ENCODE measurements at places on chromosomes 7 and 10.
A peak's percentile ranks its signal among the peaks of the same experiment; 100 is the strongest.

GRCh38 chr7:381211-382042 lies 91.5 kb downstream of the FOXL3 start:
- no peak for DNase-seq

- no peak for DNase-seq
Observed at GRCh38 chr10:88122576-88122975, 259.2 kb downstream of the PTEN start.

DNA sequence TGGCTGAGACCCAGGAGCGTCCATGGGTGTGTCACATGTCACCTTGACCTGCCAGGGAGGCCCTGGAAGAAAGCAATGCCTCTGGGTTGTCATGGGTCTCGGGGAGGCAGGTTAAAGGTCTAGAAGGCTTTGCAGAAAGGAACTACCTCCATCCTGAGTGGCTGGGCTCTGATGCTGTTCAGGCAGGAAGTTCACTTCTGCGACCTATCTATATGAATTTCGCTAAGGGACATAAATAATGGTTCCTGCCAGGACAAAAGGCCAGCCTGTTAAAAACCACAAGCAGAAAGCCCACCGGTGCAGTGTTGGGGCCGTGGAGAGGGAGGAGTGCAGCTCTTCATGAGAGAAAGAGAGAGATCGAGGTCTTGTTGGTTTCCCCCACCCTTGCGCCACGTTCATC lies 182.9 kb downstream of the PTPN20 start:
- no peak for DNase-seq

DNA sequence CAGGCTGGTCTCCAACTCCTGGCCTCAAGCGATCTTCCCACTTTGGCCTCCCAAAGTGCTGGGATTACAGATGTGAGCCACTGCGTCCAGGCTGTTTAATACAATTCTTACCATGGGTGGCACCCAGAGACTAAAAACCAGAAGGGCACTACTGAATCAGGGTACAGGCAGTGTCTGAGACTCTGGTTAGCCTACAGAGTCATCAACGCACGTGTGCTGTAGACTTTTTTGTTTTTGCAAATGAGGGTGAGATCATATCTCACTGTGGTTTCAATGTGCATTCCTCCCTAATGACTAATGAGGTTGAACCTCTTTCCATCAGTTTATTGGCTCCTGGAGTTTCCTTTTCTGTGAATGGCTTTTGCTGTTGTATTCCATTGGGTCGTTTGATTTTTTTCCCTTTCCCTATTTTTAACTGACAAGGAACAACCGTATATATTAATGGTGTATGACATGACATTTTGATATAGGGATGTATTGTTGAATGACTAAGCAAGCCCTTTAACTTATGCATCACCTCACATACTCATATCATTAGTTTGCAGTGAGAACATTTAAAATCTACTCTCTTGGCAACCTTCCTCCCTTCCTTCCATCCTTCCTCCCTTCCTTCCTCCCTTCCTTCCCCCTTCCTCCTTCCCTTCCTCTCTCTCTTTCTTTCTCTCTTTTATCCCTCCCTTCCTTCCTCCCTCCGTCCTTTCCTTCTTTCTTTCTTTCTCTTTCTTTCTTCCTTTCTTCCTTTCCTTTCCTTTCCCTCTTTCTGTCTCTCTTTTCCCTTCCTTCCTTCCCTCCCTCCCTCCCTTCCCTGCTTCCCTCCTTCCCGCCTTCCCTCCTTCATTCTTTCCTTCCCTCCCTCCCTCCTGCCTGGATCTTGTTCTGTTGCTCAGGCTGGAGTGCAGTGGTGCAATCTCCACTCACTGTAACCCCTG lies 9.3 kb upstream of the TMEM270 start:
- peak; percentile 95 for DNase-seq

GRCh38 chr10:80172896-80173295 lies 32.4 kb downstream of the ANXA11 start:
- DNase-seq: no peak
